ENCODE measurements at places on chromosomes 5 and 9. TPM values are rescaled to one million over a fixed set of nuclear protein-coding genes. Genes with fewer than 3 reads are reported as not detected.

TAS2R1 gene
- not detected for polyA plus RNA-seq

- no peak for DNase-seq
Observed at GRCh38 chr5:61637566-61637965, 305.5 kb downstream of the ZSWIM6 start.

DNA sequence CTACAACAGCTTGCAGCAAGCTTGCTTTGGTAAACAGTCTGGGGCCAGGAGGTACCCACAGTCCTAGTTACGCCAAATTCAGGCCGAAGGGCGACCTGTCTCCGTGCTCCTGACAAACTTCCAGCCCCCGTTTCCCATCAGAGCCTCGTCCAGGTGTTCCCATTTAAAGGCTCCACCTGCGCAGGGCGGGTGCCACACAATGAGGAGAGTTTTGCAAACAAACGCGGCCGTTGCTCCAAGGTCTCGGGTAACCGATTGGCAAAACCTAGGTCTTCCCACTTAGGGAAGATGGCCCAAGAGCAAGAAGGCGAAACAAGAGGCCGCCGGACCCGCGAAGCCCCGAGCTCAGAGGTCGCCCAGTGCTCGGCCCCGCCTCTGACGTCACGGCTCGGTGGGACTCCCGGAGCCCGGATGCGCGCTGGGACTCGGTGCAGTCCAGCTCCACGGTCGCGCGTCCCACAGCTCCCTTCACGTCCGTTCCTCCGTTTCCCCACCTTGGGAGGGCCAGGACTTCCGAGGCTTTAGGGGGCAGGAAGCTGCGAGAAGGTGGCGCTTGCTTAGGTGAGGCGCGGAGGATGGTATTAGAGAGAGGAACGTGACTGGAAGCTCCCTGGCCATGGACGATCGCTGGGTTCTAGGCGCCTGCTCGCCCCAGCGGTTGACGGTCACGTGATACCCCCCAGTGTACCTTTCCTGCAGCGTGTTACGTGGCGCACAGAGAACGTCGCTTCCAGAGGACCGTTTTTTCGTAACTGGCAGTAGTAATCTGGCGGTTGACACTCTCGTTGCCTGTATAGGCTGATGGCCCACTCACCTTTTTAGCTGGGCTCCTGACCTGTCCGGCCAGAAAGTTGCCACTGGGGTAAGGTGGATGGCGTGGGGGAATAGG lies 41.8 kb upstream of the KDM4C start:
- DNase-seq = no peak

CDH9 gene
- polyA plus RNA-seq = 8.1 TPM

MYMK gene
- not detected for polyA plus RNA-seq

KCNV2 gene
- polyA plus RNA-seq = 0.06 TPM

GRCh38 chr9:98215271-98215670 lies 22.8 kb upstream of the CORO2A start:
- DNase-seq = no peak

DNA sequence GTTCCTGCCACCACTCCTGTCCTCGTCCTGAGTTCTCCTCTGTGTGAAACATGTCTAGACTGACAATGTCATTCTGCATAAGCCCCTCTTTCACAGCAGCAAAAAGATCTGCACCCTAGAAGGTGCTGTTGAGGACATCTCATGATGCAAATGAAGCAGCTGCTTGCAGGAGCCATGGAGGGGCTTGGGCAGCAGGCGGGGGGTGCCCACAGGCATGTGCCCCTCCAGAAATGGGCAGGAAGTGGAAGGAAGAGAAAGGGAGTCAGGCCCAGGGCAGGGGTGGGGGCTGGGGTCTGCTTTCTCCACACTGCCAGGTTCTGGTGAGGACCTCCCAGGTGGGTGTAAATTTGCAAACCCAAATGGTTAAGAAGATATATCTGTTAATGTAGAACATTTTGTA lies 54.5 kb upstream of the KCNMB1 start:
- DNase-seq = no peak

DNA sequence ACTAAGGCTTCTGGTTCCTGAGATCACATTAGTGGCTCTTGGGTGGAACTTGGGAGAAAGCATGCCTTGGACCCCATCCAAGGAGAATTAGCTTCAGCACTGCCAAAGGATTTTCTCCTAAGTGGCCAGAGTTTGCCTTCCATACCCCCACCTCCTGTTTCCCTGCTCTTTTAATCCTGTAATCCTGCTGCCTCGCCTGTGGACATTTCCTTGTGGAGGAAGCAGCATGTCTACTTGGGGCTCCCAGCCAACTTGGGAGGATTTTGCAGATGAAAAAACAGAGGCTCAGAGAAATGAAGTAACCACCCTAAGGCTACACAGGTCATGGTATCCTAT lies 1.6 kb downstream of the ARSI start:
- no peak for DNase-seq

DNA sequence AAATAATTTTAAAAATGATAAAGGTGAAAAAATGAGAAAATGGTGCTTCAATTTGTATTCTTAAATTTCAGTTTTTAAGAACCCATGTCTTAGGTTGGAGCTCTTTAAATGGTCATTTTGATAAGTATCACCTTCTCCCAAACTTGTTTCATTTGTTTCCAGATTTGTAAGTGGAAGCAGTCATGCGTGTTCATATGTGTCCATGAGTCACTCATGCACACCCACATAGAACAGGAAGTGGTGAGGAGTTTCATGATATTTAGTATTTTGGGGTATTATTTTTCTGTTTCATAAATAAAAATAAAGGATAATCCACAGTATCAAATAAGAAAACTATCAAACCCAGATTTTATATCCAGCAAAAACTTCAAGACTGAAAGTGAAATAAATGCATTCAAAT lies 570.4 kb upstream of the ST8SIA4 start:
- DNase-seq = no peak

DNA sequence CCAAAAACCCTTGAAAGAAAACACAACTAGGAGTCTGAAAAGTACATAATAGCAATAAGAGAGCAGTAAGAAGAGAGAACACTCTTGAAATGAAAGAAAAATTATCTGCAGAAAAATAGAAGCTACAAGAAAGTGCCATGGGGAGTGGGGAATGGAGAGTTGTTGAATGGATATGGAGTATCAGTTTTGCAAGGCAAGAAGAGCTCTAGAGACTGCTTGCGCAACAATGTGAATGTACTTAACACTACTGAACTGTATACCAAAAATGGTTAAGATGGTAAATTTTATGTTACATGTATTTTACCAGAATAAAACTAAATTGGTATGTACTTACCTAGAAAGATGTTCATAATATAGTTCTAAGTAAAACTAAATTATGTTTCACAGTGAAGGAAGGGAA lies 54.8 kb upstream of the RASGRF2 start:
- DNase-seq = no peak

- DNase-seq = no peak
Observed at GRCh38 chr9:26243726-26244125, 565.5 kb upstream of the TUSC1 start.

PROB1 gene
- polyA plus RNA-seq = 1.7 TPM

- no peak for DNase-seq
Observed at GRCh38 chr9:93114169-93114983, 18.4 kb downstream of the CARD19 start.

DNA sequence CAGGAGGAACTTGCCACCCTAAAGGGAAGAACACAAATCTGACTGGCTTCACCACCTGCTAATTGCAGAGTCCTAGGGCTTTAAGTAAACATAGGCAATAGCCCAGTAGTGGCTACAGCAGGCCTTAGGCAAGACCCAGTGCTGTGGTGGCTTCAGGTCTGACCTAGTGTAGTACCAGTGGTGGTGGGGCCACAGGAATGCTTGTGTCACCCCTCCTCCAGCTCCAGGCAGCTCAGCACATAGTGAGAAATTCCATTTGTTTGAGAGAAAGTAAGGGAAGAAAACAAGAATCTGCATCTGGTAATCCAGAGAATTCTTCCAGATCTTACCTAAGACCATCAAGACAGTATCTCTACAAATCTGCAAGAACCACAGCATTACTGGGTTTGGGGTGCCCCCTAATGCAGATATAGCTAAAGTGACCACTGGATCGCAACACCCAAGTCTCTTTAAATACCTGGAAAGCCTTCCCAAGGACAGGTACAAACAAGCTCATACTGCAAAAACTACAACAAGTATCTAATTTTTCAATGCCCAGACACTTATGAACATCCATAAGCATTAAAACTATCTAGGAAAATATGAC lies 102.6 kb upstream of the TRPM3 start:
- no peak for DNase-seq

G3BP1 gene
- polyA plus RNA-seq = 185 TPM

CCDC183 gene
- 2.5 TPM for polyA plus RNA-seq

STK32A gene
- polyA plus RNA-seq = 13.4 TPM

GRCh38 chr9:70112981-70113380 lies 69.3 kb downstream of the MAMDC2 start:
- no peak for DNase-seq

- DNase-seq = no peak
Observed at GRCh38 chr9:22237497-22238363, 208.9 kb upstream of the DMRTA1 start.

FCN2 gene
- 0.62 TPM for polyA plus RNA-seq

DNA sequence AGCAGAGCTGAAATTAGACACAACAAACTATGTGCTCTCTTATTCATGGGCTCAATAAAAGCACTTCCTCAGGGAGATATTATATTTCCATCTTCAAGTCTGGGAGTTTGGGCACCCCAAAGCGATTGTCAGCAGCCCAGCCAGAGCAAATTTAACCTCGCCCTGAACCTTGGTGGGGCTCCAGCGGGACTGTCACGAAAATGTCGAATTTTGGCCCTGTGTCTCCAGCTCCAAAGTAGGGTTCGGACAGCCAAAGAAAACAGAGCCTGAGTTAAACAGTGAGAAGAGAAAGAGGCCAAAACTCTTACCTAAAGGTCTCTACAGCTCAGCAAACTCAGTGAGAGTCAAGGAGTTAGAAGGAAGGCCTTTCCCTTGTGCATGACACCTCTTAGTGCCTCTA lies 432.9 kb downstream of the SPATA31D1 start:
- no peak for DNase-seq

- no peak for DNase-seq
Observed at GRCh38 chr5:159582756-159583541, 252.7 kb upstream of the IL12B start.

- DNase-seq = no peak
Observed at GRCh38 chr9:125890826-125891225, 143.7 kb downstream of the PBX3 start.

All from right renal cortex interstitium (tissue), 3 donors.